ENCODE measurements at places on chromosomes 13 and 19. TPM values are rescaled to one million over a fixed set of nuclear protein-coding genes. Genes with fewer than 3 reads are reported as not detected.
A peak's percentile ranks its signal among the peaks of the same experiment; 100 is the strongest.

DNA sequence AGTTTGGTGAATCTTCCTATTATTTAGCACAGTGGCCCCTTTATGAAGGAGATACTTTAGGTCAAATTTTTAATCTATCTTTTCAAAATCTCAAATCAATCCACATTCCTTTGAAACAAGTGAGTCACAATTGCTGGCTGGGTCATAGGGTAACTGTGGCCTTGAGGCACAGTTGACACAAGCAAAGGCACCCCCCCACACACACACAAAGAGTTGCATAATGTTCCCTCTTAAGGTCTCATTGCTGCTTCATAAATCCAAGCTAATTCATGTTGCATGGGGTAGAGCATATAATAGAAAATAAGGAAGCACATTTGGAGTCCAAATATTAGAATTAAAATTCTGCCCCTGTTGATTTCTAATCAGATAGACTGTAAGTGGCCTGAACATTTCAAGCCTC is 171.5 kb downstream of the DLEU7 start:
- DNase-seq: no peak

DNA sequence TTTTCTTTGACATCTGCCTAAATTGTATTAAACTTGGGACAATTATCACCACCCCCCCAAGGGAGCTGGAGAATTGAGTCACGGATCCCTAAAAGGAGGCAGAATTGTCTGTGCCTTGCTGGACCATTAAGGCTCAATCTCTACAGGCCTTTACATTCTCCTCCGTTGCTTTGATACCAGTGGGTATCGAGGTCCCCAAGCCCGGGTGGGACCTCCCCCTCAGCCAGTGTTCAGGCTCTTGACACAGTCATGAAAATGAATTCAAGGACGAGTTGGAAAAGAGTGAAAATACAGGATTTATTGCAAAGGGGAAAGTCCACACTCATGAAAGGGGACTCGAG is 5.6 kb downstream of the PPP1R15A start:
- DNase-seq: no peak

The PPAN gene
- 24.6 TPM for total RNA-seq

The DGKH gene
- 23.3 TPM for total RNA-seq

- peak; percentile 79 for DNase-seq
These were observed 535 bp downstream of the CDKN2D start for GRCh38 chr19:10568062-10568825.

The ANGPTL8 gene
- total RNA-seq: not detected

GRCh38 chr19:8459520-8460270 is 14.9 kb downstream of the HNRNPM start:
- no peak for DNase-seq

DNA sequence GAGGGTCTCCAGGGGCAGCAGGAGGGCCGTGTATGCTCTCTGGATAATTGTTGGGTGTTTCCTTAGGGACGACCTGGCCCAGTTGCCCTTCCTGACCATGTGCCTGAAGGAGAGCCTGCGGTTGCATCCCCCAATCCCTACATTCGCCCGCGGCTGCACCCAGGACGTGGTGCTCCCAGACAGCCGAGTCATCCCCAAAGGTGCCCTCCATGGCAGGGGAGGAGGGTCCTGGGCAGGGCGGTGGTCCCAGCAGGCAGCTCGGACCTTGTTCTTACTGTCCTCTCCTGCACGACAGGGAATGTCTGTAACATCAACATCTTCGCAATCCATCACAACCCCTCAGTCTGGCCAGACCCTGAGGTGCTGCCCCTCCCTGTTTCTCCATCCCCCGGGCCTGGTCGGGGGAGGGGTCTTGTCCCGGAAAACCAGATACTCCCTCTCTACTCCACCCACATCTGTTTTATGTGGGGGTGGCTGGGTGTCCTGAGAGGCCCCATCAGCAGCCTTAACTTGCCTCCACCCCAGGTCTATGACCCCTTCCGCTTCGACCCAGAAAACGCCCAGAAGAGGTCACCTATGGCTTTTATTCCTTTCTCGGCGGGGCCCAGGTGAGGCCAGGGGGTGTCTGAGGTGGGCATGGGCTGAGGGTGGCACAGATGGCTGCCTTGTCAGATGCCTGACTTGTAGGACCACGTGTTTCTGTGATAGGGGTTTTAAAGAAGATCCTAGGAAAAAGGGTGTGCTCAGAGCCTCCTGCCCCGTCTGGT is 12.3 kb upstream of the CYP4F3 start:
- no peak for DNase-seq

DNA sequence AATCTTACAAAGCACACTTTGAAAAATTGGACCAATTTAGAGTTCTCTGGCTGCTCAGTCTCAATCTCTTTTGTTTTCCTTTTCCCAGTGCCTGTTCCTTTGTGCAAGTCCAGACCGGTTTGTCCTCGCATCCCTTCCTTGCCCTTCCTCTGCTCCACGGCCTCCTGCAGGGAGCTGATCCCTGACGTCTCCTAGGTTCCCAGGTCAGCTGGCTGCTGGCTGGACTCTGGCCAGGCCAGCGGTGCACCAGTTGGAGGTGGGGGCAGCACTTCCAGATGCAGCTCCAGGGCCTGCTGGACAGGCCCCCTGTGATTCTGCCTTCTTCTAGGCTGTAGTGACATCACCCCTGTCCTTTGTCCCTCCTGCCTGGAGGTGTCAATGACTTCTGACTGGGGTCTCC is 44.0 kb upstream of the KPNA3 start:
- DNase-seq: no peak

The F10 gene
- total RNA-seq: 7.6 TPM

- DNase-seq: no peak
These were observed 89.9 kb downstream of the FGF14 start for GRCh38 chr13:102311901-102312300.

DNA sequence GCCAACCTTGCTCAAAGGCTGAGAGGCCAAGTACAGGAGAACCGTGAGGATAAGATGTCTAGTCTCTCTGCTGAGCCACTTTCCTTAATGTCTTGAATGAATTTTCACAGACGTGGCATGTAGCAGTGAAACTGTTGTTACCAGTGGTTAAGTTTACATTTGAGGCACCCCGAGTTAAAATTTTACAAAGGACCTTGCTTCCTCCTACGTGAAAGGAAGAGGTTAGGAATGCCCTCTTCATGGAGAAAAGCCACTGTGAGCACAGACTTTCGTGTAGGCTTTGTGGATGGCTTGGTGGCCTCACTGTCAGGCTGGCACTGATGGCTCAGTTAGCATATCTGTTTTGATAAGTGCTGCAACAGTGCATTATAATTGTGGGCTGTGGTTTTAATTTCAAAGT is 2.7 kb downstream of the GJB2 start:
- DNase-seq: no peak

GRCh38 chr13:101661839-101662238 is 209.4 kb downstream of the ITGBL1 start:
- DNase-seq: no peak

GRCh38 chr19:11342429-11342828 is 3.0 kb upstream of the RAB3D start:
- DNase-seq: no peak

DNA sequence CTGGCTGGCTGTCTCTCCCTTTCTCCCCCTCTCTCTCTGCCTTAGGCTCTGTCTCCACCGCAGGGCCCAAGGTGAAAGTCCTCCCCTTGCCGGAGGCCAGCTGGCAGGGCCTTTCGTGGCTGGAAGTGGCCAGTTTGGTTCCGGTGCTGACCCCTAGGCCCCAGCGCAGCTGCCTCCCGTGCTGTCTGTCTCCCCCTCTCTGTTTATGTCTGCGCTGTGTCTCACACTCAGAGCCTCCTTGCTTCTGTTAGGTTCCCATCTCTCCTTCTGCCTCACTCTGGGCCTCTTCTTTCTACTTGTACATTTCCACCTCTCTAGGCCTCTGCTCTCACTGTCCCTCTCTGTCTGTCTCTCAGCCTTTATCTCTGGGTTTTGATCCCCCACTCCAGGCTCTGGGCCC is 13.1 kb downstream of the CCDC97 start:
- DNase-seq: peak; percentile 73

GRCh38 chr19:44003461-44004009 is 778 bp downstream of the ZNF230 start:
- DNase-seq: no peak

The KLK15 gene
- not detected for total RNA-seq

- no peak for DNase-seq
These were observed 1.2 kb downstream of the CIRBP start for GRCh38 chr19:1270213-1270853.

DNA sequence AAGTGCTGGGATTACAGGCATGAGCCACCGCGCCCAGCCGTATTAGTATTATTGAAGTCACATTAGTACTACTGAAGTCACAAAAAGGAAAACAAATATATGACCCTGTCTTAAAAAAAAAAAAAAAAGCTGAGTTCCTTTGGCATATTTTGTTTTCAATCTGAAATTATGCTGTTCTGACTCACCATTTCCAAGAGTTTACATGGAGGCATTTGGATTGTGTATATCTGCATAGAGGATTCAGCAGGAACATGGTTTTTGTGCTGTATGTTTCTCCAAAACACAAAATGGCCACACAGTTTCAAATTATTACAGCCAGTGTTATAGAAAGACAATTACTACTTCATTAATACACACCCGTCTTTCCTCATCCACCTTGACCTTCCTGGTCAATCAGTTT is 103.5 kb upstream of the TSC22D1 start:
- no peak for DNase-seq

DNA sequence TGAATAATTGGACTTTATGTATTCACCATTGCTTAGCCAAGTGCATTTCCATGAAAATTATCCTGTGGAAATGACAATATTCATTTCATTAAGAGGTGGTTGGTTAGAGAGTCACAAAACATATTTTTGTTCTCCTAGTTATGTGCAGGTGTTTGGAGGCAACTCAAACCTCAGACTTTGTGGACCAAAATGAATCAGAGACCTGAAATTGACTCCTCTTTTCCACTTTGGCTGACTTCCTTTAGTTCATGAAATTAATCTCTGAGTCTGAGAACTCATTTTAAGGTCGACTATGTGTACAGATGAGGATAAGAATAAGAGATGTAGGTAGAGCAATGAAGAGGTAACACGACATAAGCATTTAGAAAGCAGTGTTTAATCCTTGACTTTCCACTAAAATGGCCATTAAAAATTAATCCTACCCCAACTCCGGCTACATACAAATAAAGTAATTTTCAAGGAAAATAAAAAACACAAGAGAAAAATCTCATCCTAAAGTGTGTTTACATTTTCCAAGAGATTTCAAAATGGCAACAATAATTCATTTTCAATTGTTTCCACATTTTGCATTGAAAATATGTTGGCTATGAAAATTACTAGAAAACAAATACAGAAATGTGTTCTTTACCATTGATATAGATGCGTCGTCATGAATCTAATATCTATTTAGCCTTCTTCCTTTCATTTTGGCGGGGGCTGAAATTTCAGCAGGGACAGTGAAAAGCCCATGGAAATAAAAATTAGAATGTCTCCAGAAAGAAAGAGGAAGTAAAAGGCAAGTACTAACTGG is 185.4 kb upstream of the CSNK1A1L start:
- DNase-seq: no peak
